ENCODE measurements at places on chromosomes 4 and X.

DNA sequence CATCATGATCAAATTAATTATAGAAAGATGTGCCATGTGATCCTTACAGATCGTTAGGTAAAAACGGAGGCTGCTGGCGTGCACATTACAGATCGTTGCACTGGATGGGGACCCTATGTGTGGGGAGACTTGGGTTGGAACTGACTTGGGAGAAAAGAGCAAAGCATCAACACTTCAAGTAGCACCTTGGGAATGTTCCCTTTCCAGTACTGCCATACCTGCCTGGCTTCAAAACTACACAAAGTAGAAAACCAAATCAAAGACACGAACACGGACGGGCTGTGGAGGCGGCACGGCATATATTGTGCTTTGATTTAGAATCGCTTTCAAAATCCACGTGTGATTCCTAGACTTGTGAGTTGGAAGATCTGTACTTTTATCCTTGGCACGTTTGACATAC is 898 bp downstream of the CMC4 start:
- no peak for DNase-seq

DNA sequence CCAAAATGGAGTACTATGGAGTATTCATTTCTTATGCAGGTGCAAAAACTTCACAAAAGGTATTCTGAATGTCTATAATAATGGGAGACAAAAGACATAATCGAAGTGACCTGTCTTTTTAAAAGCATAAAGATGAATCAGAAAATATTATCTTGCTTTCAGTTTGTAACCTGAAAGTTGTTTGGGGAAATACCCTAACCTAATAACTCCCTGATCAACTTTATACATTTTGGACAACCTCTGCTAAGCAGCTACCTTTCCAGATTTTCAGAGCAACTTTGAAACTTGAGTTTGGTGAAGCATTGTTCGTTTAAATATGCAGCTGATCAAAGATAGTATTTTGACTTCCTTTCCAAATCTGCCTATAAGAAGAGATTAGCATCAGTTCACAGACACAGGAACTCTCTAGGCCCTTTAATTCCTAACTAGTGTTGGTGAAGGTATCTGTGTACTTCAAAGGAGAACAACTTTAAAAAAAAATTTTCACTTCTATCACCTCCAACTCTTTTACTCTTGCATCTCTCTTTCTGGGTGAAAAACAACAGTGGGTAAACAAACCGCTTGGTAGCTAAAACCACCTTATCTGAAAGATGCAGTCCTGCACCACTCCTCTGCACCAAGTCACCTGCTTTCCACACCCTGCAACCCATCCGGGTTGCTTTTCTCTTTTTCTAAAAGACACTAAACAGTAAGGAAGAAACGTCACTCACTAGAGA is 26.5 kb downstream of the CD40LG start:
- DNase-seq, result no peak

- DNase-seq, result no peak
These were observed 142.5 kb upstream of the PJA1 start for GRCh38 chrX:69307756-69308155.

- DNase-seq, result no peak
These were observed 118.3 kb downstream of the RELL1 start for GRCh38 chr4:37567836-37568235.

DNA sequence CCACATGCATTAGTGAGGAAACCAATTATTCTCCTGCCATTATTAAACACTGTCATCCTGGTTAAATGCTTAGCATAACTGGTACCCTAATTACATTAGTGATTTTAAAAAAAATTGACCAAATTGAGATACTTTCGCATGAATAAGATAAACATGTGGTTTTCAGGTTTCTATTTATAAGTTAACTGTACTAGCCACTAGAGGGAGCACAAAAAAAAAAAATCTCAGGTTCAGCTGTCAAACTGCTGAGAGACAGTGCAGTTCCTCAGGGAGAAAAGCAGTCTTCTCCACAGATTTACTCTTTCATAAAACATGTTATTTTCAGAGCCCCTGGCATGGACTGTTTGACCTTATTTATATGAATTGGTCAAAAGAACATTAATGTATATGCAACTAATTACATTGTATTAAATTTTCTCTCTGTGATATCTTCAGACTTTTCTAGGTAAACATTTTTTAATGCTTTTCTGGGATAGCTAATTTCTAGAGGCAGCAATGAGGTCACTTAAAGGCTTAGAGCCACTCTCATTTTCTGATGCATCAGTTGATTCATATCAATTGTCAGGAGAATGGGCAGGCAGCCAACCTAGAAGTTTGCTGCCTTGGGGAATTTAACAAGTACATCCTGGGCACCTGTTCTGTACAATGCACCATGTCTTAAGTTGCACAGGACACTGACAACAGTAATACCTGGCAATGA is 167.5 kb downstream of the CDS1 start:
- DNase-seq, result no peak

DNA sequence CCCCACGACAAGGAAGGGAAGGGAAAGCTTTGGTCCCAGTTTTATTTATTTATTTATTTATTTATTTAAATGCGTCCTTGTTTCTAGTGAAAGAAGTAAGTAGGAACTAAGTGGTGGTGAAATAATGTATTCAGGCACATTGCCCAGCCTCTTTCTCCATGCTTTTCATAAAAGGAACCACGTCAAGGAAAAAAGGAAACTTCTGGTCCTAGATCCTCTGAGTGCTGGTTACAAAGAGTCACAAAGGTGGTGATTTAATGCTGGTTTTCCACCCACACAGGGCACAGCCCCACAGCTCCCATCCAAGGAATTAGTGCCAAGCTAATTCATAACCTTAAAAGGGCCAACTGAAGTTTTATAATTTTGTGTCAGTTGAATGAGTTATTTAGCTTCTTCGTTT is 206.6 kb upstream of the GYPA start:
- no peak for DNase-seq

DNA sequence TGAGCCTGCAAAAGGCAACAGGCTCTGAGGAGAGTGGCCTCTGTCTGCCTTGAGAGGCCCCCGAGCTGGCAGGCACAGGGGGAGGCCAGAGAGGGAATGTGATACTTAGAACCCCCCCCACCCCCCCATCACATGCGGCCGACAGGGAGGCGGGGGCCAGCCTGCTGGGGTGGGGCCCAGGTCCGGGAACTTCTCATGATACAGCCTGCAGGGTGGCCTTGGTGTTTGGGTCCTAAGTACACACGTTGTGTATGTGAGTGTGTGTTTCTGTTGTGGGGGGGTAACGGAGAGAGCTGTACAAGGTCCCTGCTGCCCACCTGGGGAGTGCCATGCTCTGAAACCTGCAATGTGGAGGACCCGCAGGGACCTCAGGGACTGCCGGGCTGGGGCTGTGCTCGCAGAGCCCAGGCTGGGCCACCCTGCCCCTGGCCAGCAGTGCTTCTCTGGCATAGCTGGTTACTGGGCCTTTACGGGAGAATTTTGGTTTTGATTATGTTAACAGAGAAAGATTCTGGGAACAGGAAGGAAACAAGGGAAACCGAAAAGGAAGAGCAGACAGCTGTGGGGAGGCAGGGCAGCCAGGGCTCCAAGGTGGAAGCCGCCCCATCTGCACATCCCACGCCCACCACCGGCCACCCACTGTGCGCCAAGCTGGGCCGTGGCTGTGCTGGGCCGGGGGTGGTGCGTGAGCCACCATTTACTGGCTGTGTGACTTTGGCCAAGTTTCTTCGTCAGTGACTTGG is 19.9 kb downstream of the SH3BP2 start:
- DNase-seq, result no peak

DNA sequence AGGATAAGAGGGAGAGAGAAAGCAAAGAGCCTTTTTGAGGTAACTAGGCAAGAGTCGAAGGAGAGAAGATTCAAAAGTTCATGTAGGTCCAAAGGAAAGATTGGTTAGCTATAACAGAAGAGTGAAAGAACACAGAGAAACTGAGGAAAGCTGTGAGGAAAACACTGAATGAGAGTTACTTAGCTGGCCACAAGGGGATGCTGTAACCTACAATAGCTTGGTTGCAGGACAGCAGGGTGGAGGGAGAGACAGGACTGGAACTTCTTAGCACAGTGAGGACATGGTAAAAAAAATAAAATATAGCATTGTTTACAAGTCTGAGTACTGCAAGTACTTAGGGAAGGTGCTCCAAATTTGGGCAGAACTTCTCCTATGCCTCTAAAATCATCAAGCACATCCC is 48.3 kb downstream of the RAI2 start:
- no peak for DNase-seq

GRCh38 chrX:139126493-139126892 is 404.0 kb upstream of the F9 start:
- DNase-seq, result no peak

DNA sequence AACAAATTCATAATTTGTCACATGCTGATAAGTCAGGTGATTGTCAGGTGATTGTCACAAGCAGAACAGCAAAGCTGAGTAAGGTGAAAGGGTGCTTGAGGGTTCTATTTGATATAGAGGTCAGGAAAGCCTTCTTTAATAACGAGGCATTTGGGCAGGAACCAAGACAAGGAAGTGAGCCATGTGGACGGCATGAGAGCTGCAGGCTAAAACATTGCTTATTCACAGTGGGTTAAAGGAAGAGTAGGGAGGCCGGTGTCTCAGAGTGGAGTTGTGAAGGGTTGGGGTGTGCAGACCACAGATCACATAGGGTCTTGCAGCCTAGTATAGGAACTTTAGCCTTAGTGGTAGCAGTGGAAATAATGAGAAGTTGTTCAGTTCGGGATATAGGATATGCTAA is 31.3 kb upstream of the CYP2U1 start:
- DNase-seq, result no peak

- no peak for DNase-seq
These were observed 240.8 kb upstream of the DDX53 start for GRCh38 chrX:22758807-22759481.
